ENCODE measurements at places on chromosomes 13 and 19. TPM values are rescaled to one million over a fixed set of nuclear protein-coding genes. Genes with fewer than 3 reads are reported as not detected.

Gene IGSF23
- not detected for total RNA-seq

Gene ZNF154
- total RNA-seq = 42.7 TPM

Gene FUT1
- 0.47 TPM for total RNA-seq

Gene PGLYRP2
- total RNA-seq = not detected

Gene SLC7A9
- total RNA-seq = 1.6 TPM

Gene URAD
- not detected for total RNA-seq

Gene C19orf38
- total RNA-seq = 0.94 TPM

Gene KPNA3
- total RNA-seq = 70.5 TPM

Gene APOC1
- total RNA-seq = 5.3 TPM

Gene ZNF443
- total RNA-seq = 13.9 TPM

Gene RASIP1
- total RNA-seq = 3.3 TPM

Gene CILP2
- 0.62 TPM for total RNA-seq

Gene SLITRK6
- total RNA-seq = 1.6 TPM

Gene ZNF738
- 34.9 TPM for total RNA-seq

Gene CYP4F11
- total RNA-seq = 0.16 TPM

Gene NTN5
- not detected for total RNA-seq

Gene SOX1
- 8.3 TPM for total RNA-seq

Gene ZNF101
- 12.2 TPM for total RNA-seq

Gene GSX1
- not detected for total RNA-seq

Gene TMEM205
- total RNA-seq = 28.7 TPM

Gene FCER2
- total RNA-seq = not detected

Gene KIR2DL1
- not detected for total RNA-seq

Gene MAP2K2
- 61.3 TPM for total RNA-seq

Gene CBY2
- not detected for total RNA-seq

Gene GEMIN7
- 13.3 TPM for total RNA-seq

Gene FAM124A
- 13.7 TPM for total RNA-seq

Gene CD177
- 2.3 TPM for total RNA-seq

Gene UBE2L5
- not detected for total RNA-seq

Data from occipital lobe (tissue), 3 donors.